ENCODE measurements at places on chromosomes 2 and 18.

DNA sequence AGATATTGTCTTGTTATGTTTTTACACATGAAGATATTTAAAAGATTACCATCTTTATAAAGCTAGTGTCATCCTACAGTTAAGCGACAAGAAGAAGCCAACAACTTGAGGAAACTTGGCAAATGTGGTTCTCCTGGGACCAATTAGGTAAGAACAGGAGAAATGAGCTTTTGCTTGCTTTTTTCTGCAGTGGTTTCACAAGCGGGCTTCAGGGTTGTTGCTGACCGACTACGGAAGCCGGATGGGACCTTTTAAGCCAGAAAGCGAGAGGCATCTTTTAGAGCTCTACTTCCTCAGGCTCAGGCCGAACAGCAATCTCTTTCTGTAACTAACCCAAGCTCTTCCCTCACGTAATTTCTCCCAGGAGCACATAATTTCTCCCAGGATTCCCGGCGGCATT, 256.5 kb downstream of the CNTNAP5 start:
- DNase-seq: no peak

DNA sequence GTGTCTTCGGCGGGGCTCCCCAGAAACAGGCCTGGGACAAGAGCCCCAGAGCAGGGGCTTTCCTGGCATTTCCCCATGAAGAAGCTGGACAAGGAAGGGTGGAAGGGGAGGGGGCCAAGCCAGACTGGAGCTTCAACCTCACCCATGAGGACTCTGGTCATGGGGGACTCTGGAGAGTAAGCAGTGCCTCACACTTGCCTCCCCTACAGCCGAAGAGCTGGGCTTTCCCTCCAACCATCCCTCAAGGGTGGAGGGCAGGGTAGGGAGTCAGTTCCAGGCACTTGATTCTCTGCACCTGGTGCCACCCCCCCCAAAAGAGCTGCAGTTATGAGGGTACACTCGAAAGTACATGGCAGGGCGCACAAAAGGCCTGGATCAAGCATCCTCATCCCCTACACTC, 246.6 kb downstream of the TFCP2L1 start:
- DNase-seq: no peak

GRCh38 chr2:65317841-65318240, 90.2 kb downstream of the ACTR2 start:
- no peak for DNase-seq

DNA sequence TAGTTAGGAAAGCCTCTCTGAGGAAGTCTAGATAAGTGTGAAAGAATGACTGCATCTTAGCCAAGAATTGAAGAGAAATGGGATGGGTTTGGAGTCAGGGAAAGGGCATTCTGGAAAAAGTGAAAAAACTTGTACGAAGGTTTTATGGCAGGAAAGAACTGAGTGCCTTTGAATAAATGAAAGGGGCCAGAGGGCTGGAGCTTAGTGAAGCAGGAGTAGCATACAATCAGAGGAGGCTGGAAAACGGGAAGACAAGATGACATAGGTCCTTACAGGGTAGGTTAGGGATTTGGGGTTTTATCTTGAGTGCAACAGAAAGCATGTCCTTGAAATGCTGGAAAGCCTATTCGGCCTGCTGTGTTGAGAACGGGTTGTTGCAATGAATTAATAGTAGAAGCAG, 152.6 kb upstream of the RND3 start:
- DNase-seq: no peak

DNA sequence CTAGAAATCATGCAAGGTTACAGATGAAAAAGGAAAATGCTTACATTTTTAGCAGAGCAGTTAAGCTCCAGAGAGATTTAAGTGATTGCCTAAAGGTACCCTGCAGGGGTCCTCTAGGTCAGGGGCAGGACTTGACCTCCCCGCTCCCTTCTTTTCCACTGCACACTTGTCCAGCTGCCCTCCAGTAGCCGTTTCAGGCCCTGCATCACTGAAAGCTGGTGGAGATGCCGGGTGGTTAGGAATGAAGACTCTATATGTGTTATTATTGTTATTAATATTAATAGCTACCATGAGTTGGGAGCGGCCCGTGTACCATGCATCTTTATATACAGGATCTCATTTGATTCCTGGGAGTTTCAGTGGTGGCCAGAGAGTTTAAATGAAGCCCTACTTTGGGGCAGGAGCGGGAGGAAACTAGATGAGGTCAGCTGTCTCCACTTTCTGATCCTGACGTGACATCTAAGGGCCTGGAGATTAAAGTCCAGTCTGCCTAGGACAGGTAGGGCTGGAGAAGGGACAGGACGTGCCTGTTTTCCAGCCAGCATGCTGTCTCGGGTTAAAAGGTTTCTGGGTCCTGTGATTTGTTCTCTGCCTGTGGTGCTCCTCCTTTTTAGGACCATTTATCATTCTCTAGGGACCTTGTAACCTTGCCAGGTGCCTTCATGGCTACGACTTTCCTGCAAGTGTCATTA, 2.1 kb downstream of the TMEM37 start:
- no peak for DNase-seq

- DNase-seq: no peak
Measured at GRCh38 chr2:107592280-107592624, 234.4 kb upstream of the RGPD4 start.

- DNase-seq: no peak
Measured at GRCh38 chr2:16332681-16333557, 332.7 kb downstream of the CYRIA start.

GRCh38 chr18:60873708-60874107, 459.5 kb upstream of the CDH20 start:
- DNase-seq: no peak

DNA sequence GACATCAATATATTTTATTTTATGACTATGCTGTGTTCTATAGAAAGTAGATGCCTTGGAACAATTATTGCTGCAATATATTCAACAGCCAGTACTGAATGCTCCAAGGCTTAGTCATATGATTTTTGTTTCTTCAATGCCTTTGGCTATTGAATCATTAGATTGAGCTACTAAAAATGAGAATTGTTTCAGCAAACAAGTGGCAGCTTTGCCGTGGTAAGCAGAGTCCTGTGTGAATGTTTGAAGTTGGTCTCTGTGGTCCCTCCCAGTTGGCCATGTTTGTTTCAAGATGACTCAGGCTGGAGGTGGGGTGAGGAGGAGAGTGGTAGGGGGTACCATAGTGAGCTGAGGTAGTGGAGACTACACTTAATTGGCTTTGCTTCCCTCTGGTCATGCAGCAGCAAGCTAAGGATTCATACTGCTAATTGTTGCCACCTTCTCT, 198.6 kb upstream of the EPAS1 start:
- DNase-seq: no peak

DNA sequence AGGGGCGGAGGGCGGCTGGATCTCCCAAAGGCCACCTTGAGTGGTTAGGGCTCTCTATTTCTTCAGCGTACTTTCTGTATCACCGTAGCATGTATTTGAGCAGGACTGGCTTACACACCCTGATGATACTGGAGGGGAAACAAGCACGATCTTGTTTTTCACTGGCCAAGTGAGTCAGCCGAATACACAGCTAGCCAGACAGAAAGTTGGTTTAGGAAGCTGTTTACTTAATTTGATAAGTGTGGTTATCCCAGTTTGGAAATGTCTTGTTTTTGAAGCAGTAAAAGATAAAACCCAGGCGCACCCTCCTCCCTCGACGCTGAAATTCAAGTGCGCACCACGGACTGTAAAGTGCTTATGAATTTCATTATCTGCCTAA, 582 bp downstream of the RIOK3 start:
- DNase-seq: no peak

DNA sequence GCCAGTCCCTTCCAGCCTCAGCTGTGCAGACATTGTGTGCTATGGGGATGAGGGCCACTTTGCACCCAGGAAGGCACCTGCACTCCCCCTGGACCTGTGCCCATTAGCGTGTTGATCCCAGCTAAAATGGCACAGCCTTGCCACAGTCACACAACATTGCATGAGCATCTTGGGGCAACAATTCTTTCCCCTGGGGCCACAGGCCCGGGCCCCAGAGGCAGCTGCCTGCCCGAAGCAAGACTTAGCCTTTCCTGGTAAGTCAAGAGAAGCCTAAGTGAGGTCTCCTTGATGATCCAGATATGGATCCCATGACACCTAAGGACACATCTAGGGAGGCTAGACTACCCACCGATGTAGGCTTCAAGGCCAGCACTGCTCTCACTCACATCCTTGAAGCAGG, 202.1 kb downstream of the BCL11A start:
- no peak for DNase-seq

DNA sequence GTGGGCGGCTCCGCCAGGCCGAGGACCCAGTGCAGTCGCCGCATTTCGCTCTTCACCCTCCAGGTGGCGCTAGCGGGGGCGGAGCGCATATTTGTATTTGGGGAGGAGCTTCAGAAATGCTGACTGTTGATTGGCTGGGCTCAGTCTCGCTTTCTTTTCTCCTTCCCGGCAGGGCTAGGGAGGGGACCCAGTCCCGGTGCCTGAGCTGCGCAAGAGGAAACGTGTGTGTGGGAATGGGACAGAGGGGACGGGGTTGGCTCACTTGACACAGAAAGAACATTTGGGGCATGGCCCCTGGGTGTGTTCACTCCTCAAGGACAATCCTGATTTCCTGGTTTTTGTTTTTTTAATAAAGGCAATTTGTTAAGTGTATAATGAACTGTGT, 20.3 kb upstream of the DNMT3A start:
- DNase-seq: peak; percentile 93

DNA sequence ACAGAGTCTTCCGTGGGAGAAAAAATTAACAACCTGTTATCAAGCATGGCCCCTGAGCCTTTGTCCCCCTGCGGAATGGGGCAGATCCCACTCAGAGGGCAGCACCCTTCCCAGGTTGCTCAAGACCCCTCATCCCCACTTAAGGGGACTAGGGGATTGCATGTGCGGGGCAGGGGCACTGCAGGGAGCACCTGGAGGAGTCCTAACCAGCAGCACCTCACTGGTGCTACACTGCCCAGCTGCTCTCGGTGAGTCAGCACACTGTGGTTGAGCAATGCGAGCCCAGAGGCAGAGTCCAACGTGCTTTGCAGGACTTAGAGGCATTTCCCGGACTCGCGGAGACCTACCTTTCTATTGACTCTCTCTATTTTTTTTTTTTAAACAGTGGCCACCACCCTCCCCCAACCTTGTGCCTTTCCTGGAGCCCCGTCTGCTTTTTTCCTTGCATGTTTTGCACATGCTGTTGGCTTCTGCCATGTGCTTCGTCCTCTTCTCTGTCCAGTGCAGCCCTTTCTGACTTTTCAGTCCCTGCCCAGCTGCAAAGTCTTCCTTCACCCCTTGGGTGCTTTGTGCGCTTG, 74.0 kb downstream of the IL1R2 start:
- no peak for DNase-seq

- no peak for DNase-seq
Measured at GRCh38 chr2:205012961-205013360, 467.7 kb downstream of the PARD3B start.

- no peak for DNase-seq
Measured at GRCh38 chr2:79776461-79776860, 263.6 kb downstream of the CTNNA2 start.

DNA sequence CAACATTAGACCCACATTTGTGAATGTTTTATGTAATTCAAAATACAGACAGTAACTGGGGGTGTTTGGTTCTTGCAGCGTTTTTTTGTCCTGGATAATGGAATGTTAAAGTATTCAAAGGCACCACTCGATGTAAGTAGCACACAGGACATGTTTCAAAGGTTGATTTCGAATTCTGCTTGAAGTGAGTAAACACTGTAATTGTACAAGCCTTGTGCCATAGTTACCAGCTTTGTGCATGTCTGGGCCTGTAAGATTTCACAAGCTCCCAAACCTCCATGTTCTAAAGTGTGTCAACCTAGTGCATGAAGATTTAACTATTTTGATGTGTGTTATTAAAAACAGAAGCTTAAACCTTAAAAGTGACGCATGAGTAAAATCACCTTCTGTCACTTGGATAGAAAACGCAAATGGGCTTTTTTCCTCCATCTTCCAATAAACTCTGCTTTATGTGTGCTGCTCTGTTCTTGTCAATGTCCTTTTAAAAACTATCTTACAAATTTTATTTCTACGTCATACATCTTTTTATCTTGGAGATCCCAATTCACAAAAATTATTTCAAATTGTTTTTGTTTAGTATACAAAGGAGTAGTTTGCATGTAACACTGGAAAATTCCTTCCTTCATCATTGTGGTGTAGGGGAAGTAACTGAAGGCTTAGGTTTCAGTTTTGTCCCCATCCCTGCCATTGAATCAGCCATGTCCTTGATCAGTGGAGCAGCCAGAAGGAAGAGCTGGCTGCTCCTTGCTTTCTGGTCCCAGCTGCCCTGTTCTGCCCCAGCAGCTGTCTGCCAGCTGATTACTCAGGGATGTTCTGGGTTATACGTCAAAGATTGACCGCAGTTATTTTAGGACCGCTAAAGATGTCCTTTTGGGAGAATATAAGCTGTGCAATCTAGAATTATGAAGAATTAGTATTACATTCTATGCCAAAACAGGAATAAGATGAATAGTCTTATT, 119.2 kb downstream of the PRKRA start:
- DNase-seq: no peak

GRCh38 chr2:103327966-103328365, 566.1 kb downstream of the TMEM182 start:
- DNase-seq: no peak

DNA sequence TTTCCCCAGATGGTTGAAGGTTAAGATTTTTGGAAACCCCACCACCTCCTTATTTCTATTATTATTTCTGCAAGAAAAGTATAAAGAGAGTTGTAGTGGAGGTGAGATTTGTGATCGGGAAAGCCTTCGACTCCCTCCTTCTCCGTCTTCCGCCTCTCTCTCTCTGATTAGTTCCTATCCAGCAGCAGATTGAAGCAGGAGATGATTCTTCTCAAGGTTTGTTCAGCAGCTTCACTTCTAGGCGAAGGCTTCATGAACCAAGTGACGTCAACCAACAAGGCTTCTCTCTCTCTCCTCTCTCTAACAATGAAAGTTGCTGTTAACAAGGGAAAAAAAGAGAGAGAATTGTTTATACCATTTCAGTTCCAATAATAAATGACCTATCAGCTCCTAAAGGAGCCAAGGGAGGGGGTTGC, at the start of gene BAZ2B:
Gene BAZ2B, minus strand, starts transcription at position 263 of the 416 bp plus-strand sequence. CDS start 137,829 bp downstream, outside the sequence.
- no peak for DNase-seq

GRCh38 chr2:126381091-126381490, 274.9 kb upstream of the GYPC start:
- DNase-seq: no peak

- DNase-seq: no peak
Measured at GRCh38 chr2:102337481-102338386, 17.9 kb upstream of the IL18R1 start.

DNA sequence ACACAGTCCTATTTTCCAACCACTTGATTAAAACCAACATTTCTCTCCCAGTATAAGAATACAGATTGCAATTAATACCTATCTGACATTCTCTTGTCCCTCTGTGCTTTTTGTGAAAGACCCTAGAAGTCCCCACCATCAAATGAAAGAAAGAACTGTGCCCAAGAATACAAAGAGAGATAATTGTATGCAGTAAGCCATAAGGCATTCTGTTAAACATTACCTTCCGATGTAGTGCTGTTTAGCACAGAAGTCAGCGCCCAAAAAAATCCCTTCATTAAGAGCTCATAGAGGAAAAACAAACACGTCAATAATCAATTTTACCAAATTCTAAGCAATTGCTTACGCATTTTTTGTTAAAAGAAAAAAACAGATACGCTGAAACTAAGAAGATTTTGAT, 41.1 kb downstream of the ZNF516 start:
- DNase-seq: no peak

DNA sequence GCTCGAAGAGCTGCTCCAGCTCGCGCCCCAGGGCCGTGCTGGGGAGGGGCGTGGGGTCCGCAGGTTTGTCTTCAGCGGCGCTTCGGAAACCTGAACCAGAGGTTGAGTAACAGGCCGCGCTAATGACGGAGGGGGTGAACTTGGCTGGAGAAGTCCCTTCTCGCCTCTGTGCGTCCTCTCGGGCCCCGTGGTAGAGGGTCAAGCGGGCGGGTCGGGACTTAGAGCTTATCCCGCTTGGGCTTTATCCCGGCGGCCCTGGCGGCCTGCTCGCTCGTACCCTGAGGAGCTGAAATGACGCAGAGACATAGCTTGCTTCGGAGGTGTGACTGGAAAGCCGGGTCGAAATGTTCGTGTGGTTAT, 479 bp downstream of the RNMT start:
- peak; percentile 18 for DNase-seq
